Sigmoid colon (tissue), 7 donors: ENCODE measurements at places on chromosomes 4 and X. TPM values are rescaled to one million over a fixed set of nuclear protein-coding genes. Genes with fewer than 3 reads are reported as not detected.

Gene PCYT1B
- 2.4 TPM for total RNA-seq

Gene RBM46
- not detected for total RNA-seq

Gene EPGN
- not detected for total RNA-seq

Gene TMEM144
- total RNA-seq, result 10.0 TPM

Gene TKTL1
- total RNA-seq, result under 0.01 TPM
